ENCODE measurements at places on chromosomes 2 and 18.

GRCh38 chr2:240563951-240564560, 3.9 kb downstream of the DUSP28 start:
- DNase-seq = no peak

- no peak for DNase-seq
Measured at GRCh38 chr2:166106431-166107015, 21.3 kb downstream of the SCN1A start.

GRCh38 chr2:118986738-118987137, 44.7 kb downstream of the MARCO start:
- no peak for DNase-seq

GRCh38 chr2:72431737-72432136, 284.1 kb upstream of the CYP26B1 start:
- DNase-seq = no peak

DNA sequence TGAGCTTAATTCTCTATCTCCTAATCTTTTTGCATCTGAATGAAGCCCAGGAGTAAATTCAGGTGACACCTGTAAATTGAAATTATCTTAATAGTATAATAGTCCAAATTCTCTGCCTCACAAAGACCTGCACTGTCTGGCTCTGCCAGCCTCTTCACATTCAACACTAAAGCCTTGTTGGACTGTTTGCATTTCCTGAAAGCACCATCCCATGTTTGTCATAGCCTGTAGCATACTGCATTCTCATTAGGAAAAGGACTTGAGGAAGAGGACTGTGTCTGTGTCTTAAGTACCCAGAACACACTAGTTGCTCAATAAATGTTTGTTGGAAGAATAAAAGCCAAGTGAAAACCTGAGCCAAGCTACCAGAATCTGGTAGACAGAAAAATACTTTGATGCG, 42.9 kb upstream of the GRHL1 start:
- DNase-seq = no peak

- DNase-seq = no peak
Measured at GRCh38 chr2:16507655-16508489, 157.8 kb downstream of the CYRIA start.

- no peak for DNase-seq
Measured at GRCh38 chr2:159617646-159618045, 1.3 kb upstream of the BAZ2B start.

DNA sequence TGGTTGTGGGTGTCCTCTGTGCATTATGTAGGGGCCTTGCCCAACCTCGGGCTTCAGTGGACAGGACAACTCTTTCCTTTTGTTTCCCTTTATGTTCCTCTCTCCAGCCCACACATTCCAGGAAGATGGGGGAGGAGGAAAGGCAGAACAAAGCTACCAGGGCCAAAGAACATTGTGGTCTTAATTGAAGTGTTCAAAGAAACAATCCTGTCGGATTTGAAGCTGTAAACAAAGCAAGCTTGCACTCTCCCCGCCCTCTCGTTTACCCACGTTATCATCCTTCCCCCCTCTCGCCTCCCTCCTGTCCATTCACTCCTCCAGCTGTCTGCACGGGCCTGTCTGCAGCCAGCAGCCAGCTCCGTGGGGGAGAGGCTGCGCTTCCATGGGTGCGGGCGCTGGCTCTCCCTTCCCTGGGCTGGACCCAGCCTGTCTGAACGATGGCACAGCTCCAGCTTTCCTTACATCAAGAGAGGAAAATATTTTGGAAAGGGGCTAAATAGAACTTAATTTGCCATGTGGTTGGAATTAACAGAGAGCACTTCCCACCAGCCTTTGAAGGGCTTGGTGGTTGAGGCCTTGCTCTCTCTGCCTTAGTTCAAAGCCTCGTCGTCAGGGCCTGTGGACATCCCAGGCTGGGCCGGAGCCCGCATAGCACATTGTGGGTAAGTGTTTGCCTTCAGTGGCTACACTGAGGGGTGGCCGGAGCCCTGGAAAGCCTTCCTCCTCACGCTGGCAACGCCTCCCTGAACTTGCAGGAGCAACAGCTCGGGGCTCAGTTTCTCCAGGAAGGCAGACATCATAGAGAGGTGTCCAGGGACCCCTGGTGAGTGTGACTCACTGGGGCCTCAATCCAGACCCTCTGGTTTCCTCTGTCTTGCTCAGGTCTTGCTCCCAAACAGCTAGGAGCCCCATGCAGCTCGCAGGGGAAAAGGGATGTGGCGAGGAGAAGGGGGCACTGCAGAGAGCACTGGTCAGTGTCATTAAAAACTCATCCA, 60.6 kb upstream of the HS6ST1 start:
- no peak for DNase-seq
